CD4-positive, alpha-beta T cell treated with Interleukin-12 subunit alpha and Interleukin-12 subunit beta, for 1 hour (primary cell): ENCODE measurements at places on chromosomes 6 and 20.

DNA sequence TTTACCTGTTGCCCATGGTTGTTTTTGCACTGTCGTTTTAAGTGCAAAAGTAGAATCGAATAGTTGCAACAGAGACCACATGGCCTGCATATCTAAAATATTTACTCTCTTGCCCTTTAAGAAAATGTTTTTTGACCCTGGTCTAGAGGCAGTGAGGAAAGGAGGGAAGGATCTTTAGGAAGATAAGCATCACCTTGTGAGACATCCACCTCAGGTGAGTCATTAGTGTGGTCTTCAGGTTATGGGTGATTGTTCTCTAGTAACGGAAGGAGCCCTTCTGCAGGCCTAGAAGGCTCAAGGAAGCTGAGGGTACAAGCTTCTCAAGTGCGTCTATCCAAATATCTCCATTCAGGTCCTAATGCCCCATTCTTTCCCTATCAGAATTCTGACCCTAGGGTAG is 6.6 kb upstream of the RAB44 start:
- no peak for DNase-seq

DNA sequence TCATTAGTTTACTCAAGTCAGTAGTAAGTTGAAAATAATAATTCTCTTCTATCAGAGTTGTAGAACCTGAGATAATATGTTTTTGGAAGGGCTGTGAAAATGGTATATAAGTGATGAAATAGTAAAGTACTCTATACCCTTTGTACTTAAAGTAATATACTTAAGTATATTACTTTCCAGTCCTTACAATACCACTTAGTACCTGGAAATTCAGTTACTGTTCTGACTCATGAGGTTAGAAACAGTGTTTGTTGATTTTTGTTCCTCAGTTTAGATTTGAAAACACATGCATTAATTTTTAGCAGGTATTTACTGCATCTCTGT is 10.1 kb downstream of the TULP4 start:
- DNase-seq, result no peak

GRCh38 chr20:33993576-33994221 is at the start of gene RALY:
TSS of gene RALY (plus strand) at chr20:33993911. CDS start at chr20:34072075, 78,164 bp downstream.
- peak; percentile 95 for DNase-seq

DNA sequence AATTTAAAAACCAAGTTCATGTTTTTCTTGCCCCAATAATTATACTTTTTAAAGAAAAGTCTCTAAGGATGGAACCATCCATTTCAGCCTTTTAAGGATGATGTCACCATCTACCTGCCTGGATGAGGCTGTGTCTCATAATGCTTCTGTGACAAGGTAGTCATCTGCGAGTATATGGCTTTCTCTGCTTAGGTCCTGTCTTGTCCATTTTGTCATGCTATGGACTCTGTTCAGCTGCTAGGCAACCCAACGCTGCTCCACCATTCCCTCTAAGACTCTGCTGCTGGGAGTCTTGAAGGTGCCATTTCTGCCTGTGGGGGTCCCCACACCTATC is 459.8 kb upstream of the RUNX2 start:
- no peak for DNase-seq

GRCh38 chr20:53900380-53900999 is 169.9 kb downstream of the BCAS1 start:
- DNase-seq, result no peak

GRCh38 chr6:43968110-43968965 is 158.9 kb downstream of the MRPL14 start:
- DNase-seq, result no peak

DNA sequence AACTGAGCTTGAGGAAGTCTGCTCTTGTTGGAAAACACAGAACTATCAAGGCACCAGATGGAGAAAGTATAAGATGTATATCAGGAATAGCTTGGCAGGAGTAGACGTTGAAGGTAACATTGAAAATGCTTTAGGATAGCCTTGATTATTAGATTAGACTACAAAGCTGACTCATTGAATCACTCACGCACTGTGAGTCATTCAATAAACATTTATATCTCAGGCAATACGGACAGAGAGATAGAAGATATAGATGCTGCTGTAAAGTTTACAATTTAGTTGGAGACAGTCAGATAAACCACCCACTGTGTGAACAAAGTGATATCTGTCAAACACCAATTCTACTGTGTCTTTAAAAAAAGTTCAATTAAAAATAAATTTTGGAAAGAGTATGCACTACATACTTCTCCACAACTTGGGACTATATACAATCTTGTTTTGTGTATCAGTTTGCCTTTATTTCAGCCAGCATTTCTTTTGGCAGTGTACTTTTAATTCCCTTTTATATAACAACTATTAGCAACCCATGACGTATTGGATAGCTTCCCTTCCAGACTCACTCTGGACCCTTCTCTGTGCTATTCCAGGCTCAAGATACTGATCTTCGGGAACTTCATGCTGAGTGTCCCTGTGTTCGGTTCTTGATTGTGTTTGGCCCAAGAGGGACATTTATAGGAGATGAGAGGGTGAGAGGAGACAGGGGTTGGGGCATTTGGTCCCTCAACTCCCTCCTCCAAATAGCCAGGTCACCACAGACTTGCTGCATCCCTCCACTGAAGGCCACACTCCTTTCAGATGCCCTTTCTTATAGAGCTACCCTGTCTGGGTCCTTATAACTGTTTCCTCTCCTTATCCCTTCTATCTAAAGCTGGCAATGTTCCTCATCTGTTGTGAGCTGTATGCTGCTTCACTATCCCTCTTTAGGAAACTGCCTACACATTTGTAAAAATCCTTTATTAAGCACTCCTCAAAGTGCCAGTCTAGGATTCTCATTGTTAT is 176.6 kb upstream of the PTPRK start:
- no peak for DNase-seq

DNA sequence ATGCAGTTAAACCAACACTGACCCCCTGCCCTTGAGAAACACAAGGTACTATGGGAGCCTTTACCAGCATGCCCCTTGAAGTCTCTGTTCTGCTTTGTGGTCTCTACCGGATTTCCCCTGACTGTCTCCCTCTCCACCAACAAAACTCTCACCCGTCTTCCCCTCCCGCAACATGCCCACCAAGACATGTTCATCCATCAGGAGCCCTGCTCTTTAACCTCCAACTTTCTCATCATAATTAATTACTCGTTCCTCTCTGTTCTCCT is 1.1 kb downstream of the ZNF165 start:
- peak; percentile 74 for DNase-seq

GRCh38 chr20:49770634-49771033 is 42.0 kb upstream of the SLC9A8 start:
- DNase-seq, result no peak

DNA sequence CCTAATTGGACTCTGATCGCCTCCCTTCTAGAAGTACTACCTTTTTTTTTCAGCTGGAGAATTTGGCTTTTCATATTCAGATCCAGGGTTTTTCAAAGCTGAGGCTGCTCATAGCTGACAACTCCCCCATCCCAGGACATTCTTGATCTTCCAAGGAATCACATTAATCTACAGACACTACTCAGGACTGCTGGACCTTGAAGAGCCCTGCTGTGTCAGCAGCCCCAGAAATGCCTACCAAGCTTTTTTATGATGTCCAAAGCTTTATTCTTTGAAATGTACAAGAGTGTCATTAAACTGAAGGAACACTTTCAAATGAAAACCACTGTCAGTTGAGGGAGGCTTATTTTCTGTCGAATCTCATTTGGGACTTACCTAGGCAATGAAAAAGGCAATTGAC is 704.1 kb downstream of the PTPRT start:
- no peak for DNase-seq

GRCh38 chr6:112651239-112651638 is 304.1 kb downstream of the RFPL4B start:
- no peak for DNase-seq

DNA sequence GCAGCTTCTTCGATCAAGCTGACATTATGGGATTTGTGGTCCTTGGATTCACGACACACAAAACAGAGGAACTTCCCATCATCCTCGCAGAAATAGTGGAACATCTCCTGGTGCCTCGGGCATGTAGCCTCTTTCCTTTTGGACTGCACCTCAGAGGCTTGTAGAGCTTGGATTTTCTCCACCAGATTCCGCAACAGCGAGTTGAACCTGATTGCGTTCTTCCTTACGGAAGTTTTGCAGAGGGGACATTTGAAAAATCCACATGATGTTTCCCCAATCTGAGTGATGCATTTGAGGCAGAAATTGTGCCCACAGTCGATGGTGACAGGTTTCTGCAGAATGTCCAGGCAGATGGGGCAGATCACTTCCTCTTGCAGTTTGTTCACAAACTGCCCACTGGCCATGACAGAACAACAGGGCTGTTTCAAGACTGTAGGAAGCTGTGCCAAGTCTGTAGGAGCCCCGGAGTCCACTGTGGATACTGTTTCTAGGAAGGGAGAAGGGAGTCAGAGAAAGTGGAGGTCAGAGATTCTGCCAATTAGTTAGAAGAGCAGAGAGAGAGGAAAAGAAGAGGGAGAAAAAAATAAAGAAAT is 392 bp downstream of the TRIM31 start:
- DNase-seq, result no peak

GRCh38 chr6:138434925-138435324 is 30.9 kb downstream of the HEBP2 start:
- DNase-seq, result no peak

- no peak for DNase-seq
Measured at GRCh38 chr20:12641619-12642018, 367.2 kb upstream of the SPTLC3 start.

DNA sequence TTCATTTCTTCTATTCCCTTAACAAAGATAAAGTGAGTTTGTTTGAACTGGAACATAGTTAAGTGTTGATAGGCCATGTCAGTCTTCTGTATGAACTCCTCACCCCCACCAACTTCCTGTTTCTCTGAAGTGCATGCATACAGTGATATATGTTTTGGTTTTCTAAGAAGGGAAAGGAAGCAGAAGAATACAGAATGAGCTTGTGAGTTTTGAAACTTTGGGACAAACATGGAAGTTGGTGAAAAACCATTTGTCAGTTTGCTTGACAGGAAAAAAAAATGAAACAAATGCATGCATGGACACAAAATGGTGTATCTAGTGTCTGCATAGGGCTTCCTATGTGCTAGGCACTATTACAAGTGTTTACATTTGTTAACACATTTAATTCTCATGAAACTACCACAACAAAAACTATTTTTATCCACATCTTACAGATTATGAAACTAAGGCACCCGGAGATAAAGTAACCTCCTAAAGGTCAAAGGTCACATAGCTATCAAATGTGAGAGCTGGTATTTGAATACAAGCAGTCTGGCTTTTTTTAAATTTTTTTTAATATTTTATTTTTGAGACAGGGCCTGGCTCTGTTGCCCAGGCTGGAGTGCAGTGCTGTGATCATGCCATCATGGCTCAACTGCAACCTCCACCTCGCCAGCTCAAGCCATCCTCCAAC is 105.9 kb downstream of the ADGRB3 start:
- no peak for DNase-seq

GRCh38 chr20:56360133-56360907 is 1.5 kb downstream of the FAM210B start:
- DNase-seq, result no peak

- no peak for DNase-seq
Measured at GRCh38 chr20:39630215-39630908, 668.2 kb downstream of the DHX35 start.

- no peak for DNase-seq
Measured at GRCh38 chr6:130252527-130253237, 29.9 kb upstream of the SAMD3 start.

DNA sequence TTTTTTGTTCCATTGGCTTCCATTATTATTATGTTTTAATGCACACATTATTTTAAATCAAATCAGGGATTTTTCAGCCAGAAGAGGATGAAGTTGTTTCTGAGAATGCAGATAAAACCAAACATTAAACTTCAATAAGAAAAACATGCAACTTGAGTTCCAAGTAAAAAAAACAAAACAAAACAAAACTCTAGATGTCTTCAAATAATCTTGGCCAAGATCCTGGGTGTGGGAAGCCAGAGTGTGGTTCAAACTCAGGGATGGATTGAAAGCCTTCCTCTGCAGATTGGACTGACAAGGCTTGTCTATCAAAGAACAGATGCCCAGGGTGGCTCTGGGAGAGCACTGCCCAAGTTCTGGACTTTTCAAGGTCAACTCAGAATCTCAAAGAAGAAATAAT is 134.1 kb downstream of the LCA5 start:
- no peak for DNase-seq

DNA sequence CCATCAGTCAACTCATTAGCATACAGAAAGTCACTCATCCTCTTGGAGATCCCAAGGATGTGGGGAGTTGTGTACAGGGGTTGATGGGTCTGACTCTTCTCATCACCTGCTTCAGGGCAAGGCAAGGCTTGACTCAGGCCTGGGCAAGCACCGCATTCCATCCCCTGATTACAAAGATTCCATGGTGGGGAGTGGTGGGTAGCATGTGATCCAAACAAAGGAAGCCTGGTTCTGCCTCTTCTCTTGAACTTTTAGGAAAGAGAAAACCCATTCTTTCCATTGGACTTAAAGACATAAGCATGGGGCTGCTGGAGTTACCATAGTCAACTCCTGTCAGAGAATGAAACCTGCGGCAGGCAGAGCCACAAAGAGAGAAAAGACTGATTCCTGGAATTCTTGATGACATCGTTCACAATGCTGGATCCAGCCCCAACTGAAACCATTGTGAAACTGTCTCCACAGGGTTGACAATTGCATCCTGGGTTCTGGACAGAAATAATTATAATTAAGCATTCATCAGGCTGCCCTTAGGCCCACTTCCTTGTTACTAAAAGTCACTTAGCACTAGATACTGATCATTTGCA is 235.8 kb upstream of the KCNG1 start:
- DNase-seq, result no peak

DNA sequence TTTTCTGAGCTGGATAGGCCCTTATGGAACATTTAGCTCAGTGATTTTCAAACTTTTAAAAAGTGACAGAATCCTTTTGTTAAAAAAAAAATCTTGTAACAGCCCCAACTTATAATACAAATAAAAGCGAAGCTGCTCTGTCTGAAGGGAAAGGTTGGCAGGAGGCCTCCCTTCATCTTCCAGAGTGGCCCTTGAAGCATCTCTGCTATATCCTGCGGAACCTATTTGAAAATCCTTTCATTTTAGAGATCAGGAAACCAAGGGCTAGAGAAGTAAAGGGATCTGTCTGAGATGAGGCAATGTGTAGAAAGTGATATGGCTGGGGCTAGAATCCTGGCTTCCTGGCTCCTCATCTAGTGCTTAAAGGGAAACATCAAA is 107.8 kb downstream of the UBE3D start:
- no peak for DNase-seq
